ENCODE measurements at places on chromosomes 3 and 15.

- no peak for DNase-seq
Observed at GRCh38 chr3:99774467-99774866, 43.2 kb upstream of the CMSS1 start.

GRCh38 chr15:75037685-75038084, 14.3 kb downstream of the PPCDC start:
- DNase-seq = no peak

DNA sequence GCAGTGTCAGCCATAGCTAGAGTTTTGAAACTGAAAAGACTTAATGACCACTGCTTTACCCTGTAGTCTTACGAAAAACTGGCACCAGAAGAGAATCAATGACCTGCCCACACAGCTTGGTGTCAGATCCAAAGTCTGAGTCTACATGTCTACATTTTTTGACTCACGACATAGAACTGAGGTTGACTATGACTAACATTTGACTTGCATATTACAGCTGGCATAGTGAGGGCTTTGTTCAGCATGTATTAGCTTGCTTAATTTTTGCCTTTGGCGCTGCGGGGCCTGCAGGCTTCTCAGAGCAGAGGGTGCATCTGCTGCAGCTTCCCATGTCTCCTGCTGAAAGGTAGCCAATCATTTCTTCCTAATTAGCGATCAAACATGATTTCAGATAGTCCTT, 167.0 kb downstream of the EBLN2 start:
- no peak for DNase-seq

- DNase-seq = no peak
Observed at GRCh38 chr3:180870008-180870699, 42.3 kb upstream of the FXR1 start.

DNA sequence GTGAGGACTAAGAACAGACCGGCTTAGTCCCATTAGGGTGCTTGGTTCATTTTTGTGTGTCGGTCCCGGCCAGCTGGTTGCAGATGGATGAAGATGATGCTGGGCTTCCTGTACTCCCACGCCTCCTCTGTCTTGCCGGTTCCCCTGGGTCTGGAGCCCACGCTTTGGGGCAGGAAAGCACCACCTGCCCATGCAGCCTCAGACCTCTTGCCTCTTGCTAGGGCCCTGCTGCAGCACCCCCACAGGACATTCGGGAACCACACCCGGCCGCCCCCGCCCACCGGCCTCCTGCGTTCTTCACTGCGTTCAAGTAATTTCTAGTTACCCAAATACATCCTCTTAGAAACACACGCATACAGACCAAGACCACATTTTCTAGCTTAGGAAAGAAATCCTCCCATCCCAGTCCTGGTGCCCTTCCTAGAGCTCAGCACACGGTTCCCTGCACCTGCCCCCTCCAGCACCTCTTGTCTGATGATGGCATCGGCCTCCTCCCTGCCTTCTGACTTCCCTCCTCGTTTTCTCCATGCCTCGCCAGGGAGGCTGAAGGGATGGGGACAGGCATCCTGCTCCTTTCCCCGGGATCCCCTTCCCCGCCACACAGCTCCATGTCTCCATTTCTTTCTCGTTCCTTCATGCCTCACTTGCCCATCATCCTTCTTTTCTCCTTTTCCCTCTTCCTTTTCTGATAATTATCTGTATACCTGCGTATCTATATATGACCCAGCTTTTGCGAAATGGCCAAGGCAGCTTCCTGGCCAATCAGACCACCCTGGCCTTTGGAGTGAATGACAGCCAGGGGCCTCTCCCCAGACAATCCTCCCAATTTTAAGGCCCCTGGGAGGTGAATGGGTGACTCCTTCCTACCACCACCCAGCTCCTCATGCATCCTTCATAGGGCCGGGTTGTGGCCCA, 30.9 kb downstream of the FAM3D start:
- DNase-seq = no peak

- DNase-seq = no peak
Observed at GRCh38 chr3:22297436-22297835, 546.4 kb upstream of the ZNF385D start.

DNA sequence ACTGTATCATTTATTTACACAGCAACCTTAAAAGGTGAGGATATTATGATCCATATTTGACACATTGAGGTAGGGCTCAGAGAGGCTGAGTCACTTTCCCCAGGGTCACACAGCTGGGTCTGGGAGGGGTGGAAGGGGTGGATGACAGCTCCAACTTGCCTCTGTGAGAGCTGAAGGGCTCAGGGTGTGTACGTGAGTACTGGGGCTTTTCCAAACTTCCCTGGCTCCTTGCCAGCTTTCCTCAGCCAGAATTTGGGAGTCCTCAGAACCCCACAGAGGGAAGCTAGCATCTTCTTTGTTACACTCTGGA, 58.3 kb upstream of the SLC6A11 start:
- DNase-seq = no peak

GRCh38 chr3:18556503-18557135, 131.5 kb upstream of the SATB1 start:
- DNase-seq = peak; percentile 22

DNA sequence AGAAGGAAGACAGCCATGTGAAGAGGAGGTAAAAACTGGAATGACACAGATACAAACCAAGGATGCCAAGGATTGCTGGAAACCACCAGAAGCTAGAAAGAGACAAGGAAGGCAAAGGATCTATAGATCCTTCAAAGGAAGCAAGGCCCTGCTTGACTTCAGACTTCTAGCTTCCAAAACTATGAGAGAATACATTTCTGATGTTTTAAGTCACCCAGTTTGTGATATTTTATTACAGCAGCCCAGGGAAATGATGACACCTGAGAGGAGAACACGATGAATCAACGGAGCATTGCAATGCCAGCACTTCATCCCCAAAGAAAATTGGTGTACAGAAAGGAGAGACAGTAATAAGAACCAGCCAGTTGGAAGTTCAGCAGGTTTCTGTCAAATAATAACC, 116.3 kb downstream of the MAGI1 start:
- no peak for DNase-seq

DNA sequence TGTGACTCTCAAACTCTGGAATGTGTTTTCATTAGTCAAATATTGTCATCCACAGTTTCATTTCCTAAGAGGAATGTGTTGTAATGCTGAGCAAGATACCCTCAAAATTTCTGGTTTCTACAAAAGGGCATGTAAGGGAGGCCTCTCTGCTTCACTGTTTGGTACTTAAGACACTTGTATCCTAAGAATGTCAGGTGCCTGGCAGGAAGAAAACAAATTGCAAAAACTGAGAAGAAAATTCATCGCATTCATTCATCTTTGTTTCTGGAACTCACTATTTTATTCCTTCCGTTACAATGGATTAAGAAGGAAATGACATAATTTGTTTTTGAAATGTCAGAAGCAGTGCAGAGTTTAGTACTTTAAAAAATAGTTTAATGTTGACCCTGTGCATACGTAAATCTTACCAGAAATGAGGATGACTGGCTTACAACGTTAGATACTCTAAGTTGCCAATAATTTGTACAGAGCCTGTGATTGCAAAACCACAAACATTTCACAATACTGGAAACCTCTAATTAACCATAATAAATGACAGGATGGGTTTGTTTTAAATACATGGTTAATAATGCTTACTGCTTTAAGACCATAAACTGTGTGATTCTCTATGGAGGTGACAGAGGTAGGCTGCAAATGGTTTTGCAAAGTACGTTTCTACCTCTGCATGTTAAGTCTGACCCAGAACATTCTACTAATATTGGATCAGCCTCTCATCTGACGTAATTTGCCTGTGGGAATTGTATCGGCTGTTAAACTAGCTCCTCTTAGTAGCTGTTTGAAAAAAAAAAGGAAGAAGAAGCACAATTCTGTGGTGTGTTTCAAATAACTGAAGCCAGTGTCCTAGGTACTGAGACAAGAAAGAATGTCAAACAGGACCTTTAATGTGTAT, 477.8 kb downstream of the RBMS3 start:
- DNase-seq = no peak

- DNase-seq = no peak
Observed at GRCh38 chr3:4584456-4585249, 91.5 kb downstream of the ITPR1 start.

DNA sequence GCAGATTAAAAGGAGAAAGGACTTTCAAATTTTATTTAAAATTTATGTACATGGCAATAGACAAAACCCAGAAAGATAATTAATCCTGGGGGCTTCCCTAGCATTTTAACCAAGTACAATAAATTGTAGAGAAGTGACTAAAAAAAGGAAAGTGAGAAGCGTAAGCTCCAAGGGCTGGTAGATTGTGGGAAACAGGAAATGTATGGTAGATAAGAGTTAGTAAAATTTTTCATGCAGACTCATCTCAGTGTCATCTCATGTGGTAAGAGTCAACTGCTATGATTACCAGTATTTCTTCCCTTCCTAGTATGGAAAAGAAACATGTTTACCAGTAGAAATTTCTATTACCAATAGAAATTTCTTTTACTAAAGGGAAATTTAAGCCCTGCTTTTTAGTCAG, 464.3 kb upstream of the AGTR1 start:
- no peak for DNase-seq

GRCh38 chr3:45143673-45144671, 2.2 kb downstream of the CDCP1 start:
- DNase-seq = no peak

DNA sequence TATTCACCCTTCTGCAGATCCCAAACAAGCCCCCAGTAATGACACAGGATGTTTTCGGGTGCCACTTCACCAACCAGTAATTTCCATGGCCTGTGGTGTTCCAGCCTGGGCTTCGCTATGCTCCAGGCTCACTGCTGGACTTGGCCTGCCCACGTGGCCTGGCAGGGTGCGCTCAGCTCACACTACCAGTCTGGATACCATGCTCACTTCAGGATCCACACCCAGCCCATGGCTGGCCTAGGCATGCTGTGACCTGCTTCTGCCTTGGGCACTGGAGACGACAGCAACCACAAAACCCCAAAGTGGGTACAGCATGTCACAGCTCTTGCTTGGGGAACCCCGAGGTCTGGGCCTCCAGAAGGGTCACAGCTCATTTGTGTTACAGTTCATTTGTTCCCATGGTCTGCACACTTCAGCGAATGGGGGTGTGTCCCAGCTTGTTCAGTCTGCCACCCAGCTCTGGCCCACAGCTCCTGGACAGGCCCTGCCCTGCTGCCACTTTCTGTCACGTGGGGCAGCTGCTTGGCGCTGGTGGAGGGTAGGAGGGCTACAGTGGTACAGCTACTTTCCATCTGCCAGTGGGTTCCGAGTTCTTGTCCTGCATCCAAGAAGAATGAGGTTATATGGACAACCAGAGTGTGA, 650.8 kb downstream of the MCTP2 start:
- no peak for DNase-seq

- DNase-seq = no peak
Observed at GRCh38 chr15:49620199-49620598, 419 bp downstream of the FAM227B start.

DNA sequence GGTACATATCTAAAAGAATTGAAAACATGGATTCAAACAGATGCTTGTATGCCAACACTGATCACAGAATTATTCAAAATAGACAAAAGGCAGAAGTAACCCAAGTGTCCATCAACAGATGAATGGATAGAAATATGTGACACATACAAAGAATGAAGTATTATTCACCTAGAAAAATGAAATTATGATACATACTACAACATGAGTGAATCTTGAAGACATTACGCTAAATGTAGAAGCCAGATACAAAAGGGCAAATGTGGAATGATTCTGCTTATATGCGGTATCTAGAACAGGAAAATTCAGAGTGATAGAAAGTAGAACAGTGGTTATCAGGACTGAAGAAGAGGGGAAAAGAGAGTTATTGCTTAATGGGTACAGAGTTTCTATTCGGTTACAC, 26.2 kb upstream of the SLC12A8 start:
- DNase-seq = no peak

DNA sequence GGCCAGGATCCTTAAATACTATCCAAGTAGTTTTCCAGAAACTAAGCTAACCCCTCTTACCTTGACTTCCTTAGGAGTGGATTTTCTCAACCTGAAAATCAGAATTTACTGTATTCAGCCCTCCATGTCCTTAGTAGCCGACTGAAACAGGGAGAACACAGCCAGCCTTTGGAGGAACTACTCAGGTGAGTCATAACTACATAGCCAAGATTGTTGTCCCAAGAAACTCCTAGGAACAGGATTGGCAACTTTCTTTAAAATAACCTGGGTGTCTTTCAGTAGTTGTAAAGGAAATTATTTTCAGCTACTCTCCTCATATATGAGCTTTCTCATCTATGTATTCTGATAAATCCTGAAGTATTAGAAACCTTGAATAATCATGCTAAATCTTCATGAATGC, 22.3 kb downstream of the FANCD2OS start:
- DNase-seq = no peak

- no peak for DNase-seq
Observed at GRCh38 chr3:127985216-127985615, 67.0 kb upstream of the SEC61A1 start.

DNA sequence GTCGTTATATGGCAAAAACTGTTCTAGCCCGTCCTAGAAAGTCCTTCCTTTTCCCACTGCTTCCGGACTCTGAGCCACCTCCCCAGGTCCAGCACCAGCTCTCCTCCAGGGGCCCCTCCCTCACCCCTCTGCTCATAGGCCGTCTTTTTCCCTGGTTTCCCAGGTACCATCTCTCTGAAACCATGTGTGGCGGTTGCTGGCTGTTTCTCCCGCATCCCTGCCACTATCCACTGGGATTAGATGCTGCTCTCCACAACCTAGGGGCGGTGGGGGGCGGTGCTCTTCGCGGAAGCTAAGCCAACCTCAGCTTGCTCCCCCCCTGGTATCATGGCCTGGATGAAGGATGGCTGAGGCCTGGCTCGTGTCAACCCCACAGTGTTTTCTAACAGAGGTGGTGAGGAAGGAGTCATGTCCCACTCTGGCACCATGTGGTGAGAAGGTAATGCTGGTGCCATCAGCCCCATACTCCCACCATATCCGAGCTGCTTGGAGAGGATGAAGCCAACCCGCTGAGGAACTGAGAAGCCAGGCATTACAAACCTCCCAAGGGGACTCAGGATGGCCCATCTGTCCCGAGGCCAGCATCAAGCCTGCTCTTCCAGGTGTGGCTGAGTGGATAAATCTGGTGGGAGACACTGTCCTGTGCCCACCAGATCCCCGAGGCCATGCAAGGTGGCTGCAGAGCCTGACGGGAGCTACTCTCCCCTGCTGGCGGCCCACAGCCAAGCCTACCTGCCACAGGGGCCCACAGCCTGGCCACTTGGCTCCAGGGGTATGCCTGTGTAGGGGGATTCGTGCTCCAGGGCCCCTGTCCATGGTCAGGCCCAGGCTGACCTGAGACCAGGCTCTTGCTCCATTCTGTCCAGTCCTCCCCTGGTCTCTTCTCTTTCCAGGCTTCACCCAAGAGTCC, 27.9 kb upstream of the SLC41A3 start:
- no peak for DNase-seq

DNA sequence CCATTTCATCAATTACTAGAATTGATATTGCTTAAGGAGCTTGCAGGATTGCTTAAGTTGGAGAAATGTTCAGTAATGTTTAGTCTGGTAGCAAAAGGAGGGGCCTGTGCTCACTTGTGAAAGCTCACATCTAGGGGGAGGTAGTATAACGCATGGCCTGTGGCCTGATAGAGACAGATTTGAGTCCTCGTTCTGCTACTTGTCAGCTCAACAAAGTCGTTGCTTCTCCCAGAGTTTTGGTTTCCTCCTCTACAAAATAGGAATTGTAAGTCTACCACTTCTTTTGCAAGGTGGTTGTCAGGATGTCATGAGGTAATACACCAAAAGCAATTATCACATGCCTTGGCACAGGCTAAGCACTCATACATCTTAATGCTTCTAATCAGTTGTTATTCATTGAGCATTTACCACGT, 1.3 kb downstream of the ST3GAL6 start:
- DNase-seq = no peak

Measured in stimulated activated CD8-positive, alpha-beta memory T cell treated with anti-CD3 and anti-CD28 coated beads, Interleukin-4, amount 100 ng/mL, for 1 hour (primary cell).